HepG2 (cell line): ENCODE measurements at places on chromosomes 2 and 18. TPM values are rescaled to one million over a fixed set of nuclear protein-coding genes. Genes with fewer than 3 reads are reported as not detected.

GRCh38 chr2:130987519-130988425 lies 105.5 kb downstream of the FAM168B start:
- no peak overlapping the region for H3K4me3 ChIP-seq
- H3K27me3 ChIP-seq: no peaks in the 10 kb centered on the region; the same call in 1 of the 2 replicates
- no peaks in the 10 kb centered on the region for H3K4me1 ChIP-seq
- no peak overlapping the region for H3K27ac ChIP-seq
- H3K36me3 ChIP-seq: no peaks in the 10 kb centered on the region
- DNase-seq: no peak

Gene CRYBA2
- not detected in 2 replicates for total RNA-seq

DNA sequence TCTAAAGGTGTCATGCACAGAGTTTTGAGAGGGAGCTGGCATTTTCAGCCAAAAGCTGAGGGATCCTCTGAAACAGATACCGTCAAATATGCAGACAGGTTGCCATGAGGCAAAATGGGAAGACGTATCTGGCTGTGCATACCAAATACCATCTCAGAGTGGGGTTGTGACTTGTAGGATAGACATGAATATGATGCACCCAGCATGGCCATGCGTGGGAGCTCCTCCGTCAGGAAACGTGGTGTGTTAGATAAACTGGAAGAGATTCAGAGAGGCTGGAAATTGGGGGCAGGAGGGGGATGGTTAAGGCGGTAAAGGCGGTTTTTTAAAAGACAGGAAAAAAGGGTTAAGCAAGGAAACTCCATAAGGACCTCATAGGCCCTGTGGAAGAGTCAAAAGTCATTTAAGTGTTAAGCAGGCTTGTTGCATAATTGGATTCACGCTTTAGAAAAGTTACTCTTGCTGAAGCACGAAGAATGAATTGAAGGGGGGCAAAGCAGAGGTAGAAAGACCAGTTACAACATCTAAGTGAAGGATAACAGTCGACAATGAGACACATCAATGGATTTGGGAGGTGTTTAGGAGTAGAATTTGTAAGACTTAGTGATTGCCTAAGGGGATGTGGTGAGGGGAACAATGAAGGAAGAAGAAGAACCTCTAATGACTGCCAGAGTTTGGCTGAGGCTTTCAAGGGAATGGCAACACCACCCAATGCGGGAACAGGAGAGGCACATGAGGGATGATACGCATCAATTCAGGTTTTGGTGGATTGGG lies 139.6 kb upstream of the CTAGE1 start:
- no peak overlapping the region for H3K27ac ChIP-seq
- H3K4me3 ChIP-seq: no peak overlapping the region
- peaks cover 2% of the 10 kb centered on the region for H3K27me3 ChIP-seq
- DNase-seq: no peak

- peaks cover 31% of the 10 kb centered on the region; the same call in 2 of the 3 replicates for H3K36me3 ChIP-seq
- H3K27ac ChIP-seq: no peak overlapping the region
- H3K4me3 ChIP-seq: no peak overlapping the region
- no peak for DNase-seq
- no peaks in the 10 kb centered on the region for H3K27me3 ChIP-seq
- no peaks in the 10 kb centered on the region for H3K4me1 ChIP-seq
Measured at GRCh38 chr2:69422198-69422597, 15.0 kb downstream of the NFU1 start.

Gene FBLN7
- total RNA-seq: 0.95 and 1.4 TPM in 2 replicates

Gene NUP35
- total RNA-seq: 53.6 and 74.2 TPM in 2 replicates

GRCh38 chr2:26816893-26817292 lies 31.0 kb downstream of the CENPA start:
- no peak overlapping the region for H3K4me3 ChIP-seq
- H3K36me3 ChIP-seq: no peaks in the 10 kb centered on the region
- H3K27me3 ChIP-seq: peaks cover 35% of the 10 kb centered on the region; the same call in 2 of the 3 replicates
- DNase-seq: no peak
- no peak overlapping the region for H3K27ac ChIP-seq

DNA sequence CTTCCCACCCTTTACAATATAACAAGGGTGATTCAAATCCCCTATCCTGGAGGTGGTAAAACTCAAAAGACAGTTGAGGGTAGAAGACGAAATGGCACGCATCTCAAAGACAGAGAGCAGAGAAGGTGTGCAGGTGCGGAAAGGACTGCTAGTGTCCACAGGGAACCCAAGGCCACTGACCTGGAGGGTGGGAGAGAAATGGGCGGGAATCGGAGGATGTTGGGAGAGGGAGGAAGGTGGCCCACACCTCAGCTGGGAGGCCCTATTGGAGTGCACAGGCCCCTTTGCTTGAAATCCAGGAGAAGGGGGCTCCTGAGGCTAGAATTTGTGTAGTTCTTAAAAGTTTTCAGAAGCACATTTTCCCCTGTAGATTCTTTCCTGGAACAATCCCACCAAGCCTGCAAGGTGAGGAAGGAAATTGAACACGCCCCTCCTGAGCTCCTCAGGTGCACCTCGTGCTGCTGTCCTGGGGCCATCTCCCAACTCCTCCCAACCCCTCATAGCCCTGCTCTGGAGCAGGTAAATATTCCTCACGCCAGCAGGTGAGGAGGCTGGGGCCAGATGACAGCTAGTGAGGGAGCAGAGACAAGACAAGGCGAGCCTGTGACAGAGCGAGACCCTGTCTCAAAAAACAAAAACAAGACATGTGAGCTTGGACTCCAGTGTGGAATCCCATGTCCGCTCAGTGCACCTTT lies 99.3 kb downstream of the MCFD2 start:
- H3K27ac ChIP-seq: no peak overlapping the region
- no peak overlapping the region for H3K4me3 ChIP-seq
- H3K27me3 ChIP-seq: no peaks in the 10 kb centered on the region; the same call in 1 of the 2 replicates
- no peaks in the 10 kb centered on the region for H3K36me3 ChIP-seq
- H3K4me1 ChIP-seq: peaks cover 10% of the 10 kb centered on the region

- H3K4me3 ChIP-seq: no peak overlapping the region
- no peaks in the 10 kb centered on the region for H3K36me3 ChIP-seq
- DNase-seq: no peak
- H3K4me1 ChIP-seq: no peaks in the 10 kb centered on the region
Measured at GRCh38 chr2:167275046-167275445, 386.8 kb downstream of the XIRP2 start.

Gene GRP
- not detected in 2 replicates for total RNA-seq

Gene CELF4
- not detected in 2 replicates for total RNA-seq

- DNase-seq: no peak
- peaks cover 28% of the 10 kb centered on the region for H3K4me1 ChIP-seq
- no peaks in the 10 kb centered on the region for H3K36me3 ChIP-seq
- no peak overlapping the region for H3K27ac ChIP-seq
Measured at GRCh38 chr2:177279847-177280246, 15.3 kb upstream of the NFE2L2 start.

Gene M1AP
- total RNA-seq: not detected in 2 replicates

Gene RNF125
- total RNA-seq: 0.58 and 1.3 TPM in 2 replicates

DNA sequence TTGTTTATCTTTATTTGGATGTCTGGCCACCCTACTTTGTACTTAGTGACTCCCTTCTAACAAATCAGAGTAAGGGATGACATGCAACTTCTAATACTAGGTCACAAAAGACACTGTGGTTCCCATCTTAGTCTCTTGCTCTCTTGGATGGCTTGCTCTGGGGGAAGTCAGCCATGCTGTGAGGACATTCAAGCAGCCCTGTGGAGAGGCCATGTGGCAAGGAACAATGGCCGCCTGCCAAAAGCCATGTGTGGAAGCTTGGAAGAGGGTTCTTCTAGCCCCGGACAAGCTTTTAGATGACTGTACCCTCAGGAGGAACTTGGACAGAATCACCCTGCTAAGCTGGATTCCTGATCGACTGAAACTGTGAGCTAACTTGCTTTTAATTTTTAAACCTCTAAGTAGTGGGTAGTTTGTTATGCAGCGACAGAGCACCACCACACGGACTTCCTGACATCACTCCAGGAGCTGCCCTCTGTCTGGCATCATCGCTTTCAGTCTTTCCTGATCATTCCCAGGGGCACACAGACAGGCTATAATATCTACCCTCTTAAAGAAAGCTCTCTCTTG lies 116.8 kb upstream of the ODC1 start:
- DNase-seq: no peak
- H3K4me3 ChIP-seq: no peak overlapping the region

DNA sequence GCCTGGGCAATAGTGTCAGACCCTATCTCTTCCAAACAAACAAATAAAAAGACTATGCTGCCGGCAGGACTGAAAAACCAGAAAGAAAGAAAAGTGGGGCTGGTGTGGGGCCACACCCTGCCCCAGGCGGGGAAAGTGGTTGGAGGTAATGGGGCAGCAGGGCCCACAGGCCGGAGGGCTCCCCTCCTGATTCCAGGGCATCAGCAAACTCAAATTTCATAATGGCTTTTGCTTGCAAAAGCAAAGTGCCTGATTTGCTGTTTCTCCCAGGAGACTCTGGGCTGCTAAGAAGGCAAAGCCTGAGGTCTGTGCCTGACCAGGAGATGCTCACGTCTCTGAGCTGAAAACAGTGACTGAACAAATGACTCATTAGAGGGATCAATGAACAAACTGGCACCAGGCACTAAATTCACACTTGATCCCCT lies 121.9 kb downstream of the HDAC4 start:
- no peak overlapping the region for H3K27ac ChIP-seq
- DNase-seq: no peak
- no peaks in the 10 kb centered on the region for H3K36me3 ChIP-seq
- H3K4me3 ChIP-seq: no peak overlapping the region

GRCh38 chr2:26598336-26598995 lies 42.7 kb downstream of the CIB4 start:
- DNase-seq: no peak
- H3K4me3 ChIP-seq: no peak overlapping the region

GRCh38 chr18:5455674-5456073 lies 88.1 kb downstream of the EPB41L3 start:
- peaks cover 5% of the 10 kb centered on the region; the same call in 1 of the 3 replicates for H3K27me3 ChIP-seq
- no peaks in the 10 kb centered on the region for H3K4me1 ChIP-seq
- no peak for DNase-seq
- no peak overlapping the region for H3K27ac ChIP-seq
- no peak overlapping the region for H3K4me3 ChIP-seq

GRCh38 chr2:43107679-43108078 lies 118.7 kb downstream of the ZFP36L2 start:
- DNase-seq: no peak
- no peak overlapping the region for H3K27ac ChIP-seq
- H3K27me3 ChIP-seq: no peaks in the 10 kb centered on the region
- H3K4me3 ChIP-seq: no peak overlapping the region

DNA sequence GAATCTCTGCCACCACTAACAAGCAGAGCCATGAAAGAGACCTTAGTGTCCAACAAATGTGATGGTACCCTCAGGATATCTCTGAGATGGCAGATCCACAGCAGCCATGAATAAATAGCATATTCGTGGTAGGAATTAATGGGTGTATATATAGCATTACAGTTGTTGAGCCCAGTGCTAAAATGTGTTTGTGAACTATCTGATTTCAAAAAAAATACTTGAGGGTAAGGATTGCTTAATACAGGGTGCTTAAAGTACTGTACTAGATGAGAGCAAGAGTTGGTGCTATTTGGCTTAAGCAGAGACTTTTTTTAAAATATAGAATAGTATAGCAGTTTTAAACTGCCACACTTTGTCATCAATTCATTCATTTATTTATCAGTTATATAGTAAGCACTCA lies 101.5 kb upstream of the GALNT5 start:
- H3K4me3 ChIP-seq: no peak overlapping the region
- no peak overlapping the region for H3K27ac ChIP-seq
- H3K4me1 ChIP-seq: 0 out of 2 replicates have a peak, but pooled peaks cover 8% of the 10 kb centered on the region
- H3K27me3 ChIP-seq: no peaks in the 10 kb centered on the region
- no peak for DNase-seq

Gene MAP3K19
- total RNA-seq: not detected in 2 replicates

- H3K27me3 ChIP-seq: peaks cover 60% of the 10 kb centered on the region
- no peak overlapping the region for H3K4me3 ChIP-seq
- no peaks in the 10 kb centered on the region for H3K36me3 ChIP-seq
- 0 out of 2 replicates have a peak, but pooled peaks cover 8% of the 10 kb centered on the region for H3K4me1 ChIP-seq
- DNase-seq: no peak
Measured at GRCh38 chr2:241065355-241065803, 36.7 kb downstream of the MTERF4 start.

DNA sequence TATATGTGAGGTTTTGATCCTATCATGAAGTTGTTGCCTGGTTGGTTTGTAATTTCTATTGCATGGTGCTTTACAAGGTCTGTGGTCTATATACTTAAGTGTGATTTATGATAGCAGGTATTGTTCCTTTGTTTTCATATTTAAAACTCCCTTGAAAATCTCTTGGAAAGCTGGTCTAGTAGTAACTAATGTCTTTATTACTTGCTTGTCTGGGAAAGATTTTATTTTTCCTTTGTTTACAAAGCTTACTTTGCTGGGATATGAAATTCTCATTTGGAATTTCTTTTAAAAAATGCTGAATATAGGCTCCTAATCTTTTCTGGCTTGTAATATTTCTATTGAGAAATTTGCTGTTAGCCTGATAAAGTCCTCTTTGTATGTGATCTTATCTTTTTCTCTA lies 862.9 kb upstream of the NXPH2 start:
- no peaks in the 10 kb centered on the region for H3K36me3 ChIP-seq
- no peak overlapping the region for H3K4me3 ChIP-seq
- no peaks in the 10 kb centered on the region; the same call in 1 of the 2 replicates for H3K27me3 ChIP-seq

Gene KCNIP3
- not detected in 2 replicates for total RNA-seq

- H3K4me3 ChIP-seq: peak overlapping the region; percentile 49
- H3K4me1 ChIP-seq: peaks cover 58% of the 10 kb centered on the region
- no peak overlapping the region for H3K27ac ChIP-seq
- peak; percentile 71 for DNase-seq
Measured at GRCh38 chr2:231672617-231673347, 35.5 kb upstream of the PTMA start.

- H3K36me3 ChIP-seq: no peaks in the 10 kb centered on the region
- H3K4me3 ChIP-seq: no peak overlapping the region
- no peaks in the 10 kb centered on the region for H3K4me1 ChIP-seq
- H3K27ac ChIP-seq: no peak overlapping the region
Measured at GRCh38 chr18:37219257-37219656, 346.3 kb downstream of the CELF4 start.

DNA sequence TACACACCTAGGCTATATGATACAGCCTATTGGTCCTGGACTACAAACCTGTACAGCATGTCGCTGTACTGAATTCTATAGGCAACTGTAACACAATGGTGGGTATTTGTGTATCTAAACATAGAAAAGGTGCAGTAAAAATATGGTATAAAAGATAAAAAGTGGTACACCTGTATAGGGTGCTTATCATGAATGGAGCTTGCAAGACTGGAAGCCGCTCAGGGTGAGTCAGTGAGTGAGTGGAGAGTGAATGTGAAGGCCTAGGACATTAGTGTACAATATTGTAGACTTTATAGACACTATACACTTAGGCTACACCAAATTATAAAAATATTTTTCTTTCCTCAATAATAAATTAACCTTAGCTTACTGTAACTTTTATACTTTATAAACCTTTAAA lies 41.8 kb downstream of the RASGRP3 start:
- no peaks in the 10 kb centered on the region for H3K36me3 ChIP-seq
- H3K4me1 ChIP-seq: no peaks in the 10 kb centered on the region
- no peak overlapping the region for H3K4me3 ChIP-seq
- no peak for DNase-seq
- H3K27ac ChIP-seq: no peak overlapping the region

- DNase-seq: no peak
- 0 out of 3 replicates have a peak, but pooled peaks cover 3% of the 10 kb centered on the region for H3K27me3 ChIP-seq
- no peak overlapping the region for H3K4me3 ChIP-seq
- no peaks in the 10 kb centered on the region for H3K36me3 ChIP-seq
Measured at GRCh38 chr18:24198461-24198860, 59.6 kb downstream of the CABYR start.

- H3K27ac ChIP-seq: no peak overlapping the region
- no peak overlapping the region for H3K4me3 ChIP-seq
- H3K27me3 ChIP-seq: no peaks in the 10 kb centered on the region
- H3K4me1 ChIP-seq: peaks cover 13% of the 10 kb centered on the region; the same call in 1 of the 2 replicates
- no peaks in the 10 kb centered on the region for H3K36me3 ChIP-seq
Measured at GRCh38 chr18:68177807-68178702, 536.9 kb downstream of the TMX3 start.
